ENCODE measurements at places on chromosomes 1 and 21.

GRCh38 chr1:181448461-181448860 is 34.9 kb upstream of the CACNA1E start:
- no peak for DNase-seq

DNA sequence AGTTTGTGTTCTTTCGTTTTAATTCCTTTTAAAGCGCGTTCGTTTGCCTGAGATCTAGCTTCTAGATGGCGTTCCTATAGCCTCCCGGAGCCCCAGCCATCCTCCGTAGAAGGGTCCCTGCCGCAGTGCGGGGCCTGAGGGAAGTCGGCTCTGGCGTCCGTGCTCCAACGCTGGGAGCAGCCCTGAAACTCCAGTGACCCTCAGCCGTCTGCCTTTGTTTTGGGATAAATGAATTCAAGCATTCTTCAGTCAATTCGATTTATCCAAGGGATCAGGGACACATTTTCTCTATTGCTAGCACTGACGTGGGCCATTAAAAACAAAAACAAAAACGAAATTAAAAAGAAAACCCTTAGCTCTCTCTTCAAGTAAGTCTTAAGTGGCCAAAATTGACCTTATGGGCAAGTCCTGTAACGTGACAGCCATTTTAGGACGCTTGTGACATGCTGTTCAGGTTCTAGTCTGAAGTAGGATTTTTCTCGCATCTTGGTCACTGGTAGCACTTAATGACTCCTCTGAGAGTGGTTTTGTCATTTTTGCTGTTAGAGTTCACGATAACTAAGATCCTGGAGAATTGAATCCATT is 742 bp upstream of the HSPA13 start:
- DNase-seq = peak; percentile 44

DNA sequence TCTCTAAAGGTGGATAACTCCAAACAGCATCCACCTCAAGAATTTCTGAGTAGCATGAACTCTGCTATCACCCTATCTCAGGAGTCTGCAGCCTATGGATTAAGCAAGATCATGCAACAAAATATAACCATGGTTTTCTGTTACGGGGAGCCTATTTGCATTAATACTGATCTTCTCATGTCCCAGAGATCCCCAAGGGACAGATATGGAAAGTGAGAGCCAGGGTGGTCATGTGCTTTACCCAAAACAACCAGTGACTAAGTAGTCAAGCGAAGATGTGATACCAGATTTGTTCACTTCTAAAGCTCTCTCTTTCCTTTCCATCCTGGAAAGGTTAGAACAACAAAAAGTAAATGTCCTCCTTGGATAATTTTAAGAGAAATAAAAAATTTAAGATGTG is 125.1 kb downstream of the PRRX1 start:
- DNase-seq = no peak

GRCh38 chr1:115425442-115425841 is 87.4 kb upstream of the NGF start:
- DNase-seq = no peak

- DNase-seq = no peak
Observed at GRCh38 chr1:166905136-166905535, 29.1 kb upstream of the TADA1 start.

- DNase-seq = no peak
Observed at GRCh38 chr1:22237433-22238093, 94.7 kb upstream of the WNT4 start.

GRCh38 chr1:68600049-68600661 is 103.3 kb upstream of the DEPDC1 start:
- no peak for DNase-seq

DNA sequence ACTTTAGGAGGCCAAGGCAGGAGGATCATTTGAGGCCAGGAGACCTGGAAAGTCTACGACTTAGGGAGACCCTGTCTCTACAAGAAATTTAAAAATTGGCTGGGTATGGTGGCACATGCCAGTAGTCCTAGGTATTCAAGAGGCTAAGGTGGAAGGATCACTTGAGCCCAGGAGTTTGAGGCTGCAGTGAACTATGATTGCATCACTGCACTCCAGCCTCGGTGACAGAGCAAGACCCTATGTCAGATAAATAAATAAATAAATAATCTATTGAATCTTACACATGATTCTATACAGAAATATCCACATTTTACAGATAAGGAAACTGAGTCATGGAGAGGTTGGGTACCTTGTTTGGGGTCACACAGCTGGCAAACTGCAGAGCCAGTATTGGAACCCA is 89.1 kb downstream of the MAN1C1 start:
- DNase-seq = no peak

Data from inflammatory macrophage (primary cell).